Lower lobe of right lung (tissue), 2 donors: ENCODE measurements at places on chromosomes 11 and 22. TPM values are rescaled to one million over a fixed set of nuclear protein-coding genes. Genes with fewer than 3 reads are reported as not detected.

DNA sequence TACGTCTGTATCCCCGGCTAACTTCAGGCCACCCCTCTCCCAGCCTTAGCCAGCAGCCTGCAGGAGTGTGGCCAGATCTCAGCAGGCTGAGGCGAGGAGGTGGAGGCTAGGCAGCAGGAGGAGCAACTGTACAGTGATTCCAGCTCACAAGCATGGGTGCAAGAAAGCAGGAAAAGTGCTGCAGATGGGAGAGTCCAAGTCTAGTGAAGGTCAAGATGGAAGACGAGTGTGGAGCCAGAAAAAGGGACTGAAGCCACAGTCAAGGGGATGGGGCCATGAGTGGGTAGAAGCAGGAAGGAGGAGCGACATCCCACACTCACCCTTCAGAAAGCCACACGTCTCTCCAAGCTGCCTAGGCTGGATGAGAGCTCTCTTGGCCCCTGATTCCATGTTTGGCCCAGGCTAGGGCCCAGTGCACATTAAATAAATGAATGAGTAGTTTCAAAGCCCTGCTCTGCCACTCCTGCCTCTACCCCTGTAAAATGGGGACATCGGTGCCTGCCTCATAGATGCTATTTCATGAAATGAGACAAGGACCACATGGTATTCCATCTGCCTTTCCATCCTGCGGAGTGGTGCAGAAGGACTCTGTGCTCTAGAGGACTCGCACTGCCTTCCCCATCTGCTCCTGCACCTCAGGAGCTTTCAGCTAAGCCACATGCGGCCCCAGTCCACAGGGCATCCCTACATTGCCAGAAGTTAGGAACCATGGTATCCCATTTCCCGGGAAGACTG lies 2.9 kb downstream of the YDJC start:
- peaks cover 52% of the 10 kb centered on the region for H3K4me1 ChIP-seq
- H3K27me3 ChIP-seq = no peaks in the 10 kb centered on the region
- H3K4me3 ChIP-seq = no peak overlapping the region
- H3K27ac ChIP-seq = no peak overlapping the region

- H3K36me3 ChIP-seq = no peaks in the 10 kb centered on the region
- no peak overlapping the region for H3K4me3 ChIP-seq
- H3K4me1 ChIP-seq = peaks cover 8% of the 10 kb centered on the region
- peaks cover 23% of the 10 kb centered on the region for H3K27me3 ChIP-seq
These were observed 2.5 kb downstream of the MRGPRG start for GRCh38 chr11:3216027-3216525.

DNA sequence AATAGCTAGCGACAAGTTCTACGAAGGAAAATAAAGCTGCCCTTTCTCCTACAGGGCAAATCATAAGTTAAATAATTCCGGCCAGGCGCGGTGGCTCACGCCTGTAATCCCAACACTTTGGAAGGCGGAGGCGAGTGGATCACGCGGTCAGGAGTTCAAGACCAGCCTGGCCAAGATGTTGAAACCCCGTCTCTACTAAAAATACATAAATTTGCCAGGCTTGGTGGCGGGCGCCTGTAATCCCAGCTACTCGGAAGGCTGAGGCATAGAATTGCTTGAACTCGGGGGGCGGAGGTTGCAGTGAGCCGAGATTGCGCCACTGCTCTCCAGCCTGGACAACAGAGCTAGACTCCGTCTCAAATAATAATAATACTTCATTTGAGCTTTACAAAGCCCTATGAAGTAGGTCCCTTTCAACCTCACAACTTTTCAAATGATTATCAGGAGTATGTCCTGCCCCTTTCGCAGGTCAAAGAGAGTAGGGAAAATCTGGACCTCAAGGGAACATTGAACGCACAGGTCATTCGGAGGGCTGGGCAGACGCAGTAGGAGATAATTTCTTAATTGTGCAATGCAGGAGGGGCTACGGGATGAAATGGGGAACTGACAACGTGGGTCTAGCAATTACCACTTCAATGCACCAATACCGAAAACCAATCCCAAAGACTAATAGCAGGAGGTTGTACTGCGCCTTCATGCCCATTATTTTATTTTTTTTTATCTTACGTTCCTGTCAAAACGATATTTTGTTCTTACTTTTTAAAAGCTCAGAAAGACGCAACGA lies 590 bp downstream of the COMMD9 start:
- peak overlapping the region; percentile 83 for H3K27ac ChIP-seq
- DNase-seq = no peak
- no peaks in the 10 kb centered on the region for H3K27me3 ChIP-seq
- peaks cover 25% of the 10 kb centered on the region for H3K4me1 ChIP-seq
- peak overlapping the region; percentile 94 for H3K4me3 ChIP-seq

DNA sequence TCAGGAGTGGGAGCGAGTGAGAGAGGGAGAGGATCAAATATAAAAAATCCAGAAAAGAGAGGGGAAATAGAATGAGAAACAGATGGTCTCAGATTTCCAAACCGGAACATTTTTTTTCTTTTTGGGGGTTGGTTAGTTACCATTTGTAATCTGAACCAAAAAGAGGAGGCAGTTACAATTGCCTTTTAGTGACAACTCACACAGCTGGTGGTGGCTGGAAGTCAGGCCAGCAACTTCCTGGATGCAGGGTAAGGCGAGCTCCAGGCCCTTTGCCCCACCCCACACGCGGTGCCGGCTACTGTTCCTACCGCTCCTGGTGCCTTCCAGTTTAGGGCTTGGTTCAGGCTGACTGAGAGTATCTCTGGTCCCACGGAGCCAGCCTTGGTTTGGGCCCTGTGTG lies 21.0 kb upstream of the UBASH3B start:
- H3K4me1 ChIP-seq = no peaks in the 10 kb centered on the region
- H3K27ac ChIP-seq = no peak overlapping the region
- H3K4me3 ChIP-seq = no peak overlapping the region
- DNase-seq = peak; percentile 49

DNA sequence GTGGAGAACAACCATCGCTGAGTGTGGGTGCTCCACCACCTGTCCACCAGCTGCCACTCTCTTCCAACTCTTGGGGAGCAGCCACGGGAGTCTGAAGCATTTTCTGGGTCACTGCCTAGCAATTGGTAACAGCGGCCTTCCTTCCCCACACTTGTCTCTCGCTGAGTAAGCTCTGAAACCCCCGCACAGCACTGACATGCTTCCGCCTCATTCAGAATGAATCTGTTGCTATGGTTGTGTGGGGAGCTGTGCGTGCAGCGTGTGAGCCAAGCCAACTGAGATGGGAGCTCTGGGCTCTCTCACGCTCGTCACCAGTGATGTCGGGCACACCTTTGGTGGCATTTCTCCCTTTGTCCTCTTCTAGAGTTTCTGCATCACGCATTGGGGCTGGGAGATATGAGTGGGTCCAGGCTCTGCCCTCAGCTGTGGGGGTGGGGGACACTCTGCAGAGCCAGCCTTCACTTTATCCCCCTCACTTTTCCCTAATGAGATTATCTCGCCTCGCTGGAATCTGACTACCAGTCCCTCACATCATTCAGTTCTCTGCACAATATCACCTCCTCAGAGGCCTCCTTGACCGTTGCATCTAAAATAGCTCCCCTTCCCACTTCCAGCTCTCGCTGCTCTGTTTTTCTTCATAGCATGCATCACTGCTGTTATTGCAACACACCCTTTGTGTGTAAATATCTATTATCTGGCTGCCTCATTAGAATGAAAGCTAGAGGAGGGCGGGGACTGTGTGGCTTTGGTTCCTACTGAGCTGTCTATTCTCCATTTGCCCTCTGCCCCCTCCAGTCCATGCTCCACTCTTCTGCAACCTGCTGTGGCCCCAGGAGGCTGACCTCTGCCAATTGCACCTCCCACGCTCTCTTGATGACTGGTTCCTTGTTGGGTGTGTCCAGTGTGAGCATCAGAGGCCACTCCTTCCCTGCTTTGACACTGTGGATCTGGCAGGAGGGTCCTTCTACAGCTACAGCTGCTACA lies 569.9 kb upstream of the CADM1 start:
- no peaks in the 10 kb centered on the region for H3K27me3 ChIP-seq
- H3K4me1 ChIP-seq = peaks cover 10% of the 10 kb centered on the region
- no peak for DNase-seq
- H3K4me3 ChIP-seq = no peak overlapping the region
- H3K36me3 ChIP-seq = no peaks in the 10 kb centered on the region

GRCh38 chr11:12434325-12434654 lies 56.9 kb downstream of the PARVA start:
- peaks cover 43% of the 10 kb centered on the region for H3K4me1 ChIP-seq
- H3K36me3 ChIP-seq = no peaks in the 10 kb centered on the region
- DNase-seq = no peak
- peak overlapping the region; percentile 68 for H3K27ac ChIP-seq

- H3K4me3 ChIP-seq = peak overlapping the region; percentile 97
- H3K36me3 ChIP-seq = peaks cover 41% of the 10 kb centered on the region
- no peaks in the 10 kb centered on the region for H3K27me3 ChIP-seq
- H3K4me1 ChIP-seq = peaks cover 8% of the 10 kb centered on the region
- H3K27ac ChIP-seq = peak overlapping the region; percentile 92
- no peak for DNase-seq
These were observed 877 bp downstream of the ALG9 start for GRCh38 chr11:111870522-111870885.

DNA sequence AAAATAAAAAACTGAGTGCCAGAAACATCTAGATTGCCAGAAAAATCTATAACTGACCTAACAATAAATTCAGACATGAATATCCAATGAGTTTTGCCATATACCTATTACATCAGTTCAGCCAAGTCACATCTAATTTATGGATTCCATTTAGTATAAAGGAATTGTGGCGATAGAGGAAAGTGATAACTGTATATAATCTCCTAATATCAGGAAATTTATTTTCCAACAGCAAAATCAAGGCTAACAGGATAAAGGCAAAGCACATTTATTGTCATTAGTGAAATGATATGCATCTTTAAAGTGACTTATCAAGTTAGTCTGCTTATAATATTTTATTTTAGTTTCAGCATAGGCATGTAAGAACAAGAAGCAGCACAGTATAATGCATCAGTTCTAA lies 298.2 kb upstream of the PITPNB start:
- H3K27ac ChIP-seq = no peak overlapping the region
- H3K4me3 ChIP-seq = no peak overlapping the region
- H3K36me3 ChIP-seq = no peaks in the 10 kb centered on the region
- H3K4me1 ChIP-seq = no peaks in the 10 kb centered on the region
- DNase-seq = no peak

DNA sequence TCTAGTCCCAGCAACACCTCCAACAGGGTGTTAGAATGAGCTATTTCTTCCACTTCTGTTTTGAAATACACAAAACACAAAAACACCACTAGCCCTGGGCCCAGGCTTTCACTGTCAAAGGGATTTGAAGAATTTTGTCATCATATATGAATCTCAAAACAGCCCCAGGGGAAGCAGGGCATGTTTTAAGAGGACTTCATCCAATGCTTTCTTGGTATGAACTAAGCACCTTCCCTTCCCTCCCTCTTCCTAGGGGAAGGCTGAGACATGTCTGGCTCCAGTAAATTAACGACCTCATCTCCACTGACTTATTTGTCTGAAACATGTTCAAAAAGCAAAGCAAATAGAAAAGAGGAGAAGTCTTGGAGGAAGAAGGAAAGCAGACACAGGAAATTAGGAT lies 75.7 kb upstream of the INCENP start:
- H3K27me3 ChIP-seq = no peaks in the 10 kb centered on the region
- H3K27ac ChIP-seq = no peak overlapping the region
- no peaks in the 10 kb centered on the region for H3K4me1 ChIP-seq
- no peaks in the 10 kb centered on the region for H3K36me3 ChIP-seq
- no peak overlapping the region for H3K4me3 ChIP-seq

DNA sequence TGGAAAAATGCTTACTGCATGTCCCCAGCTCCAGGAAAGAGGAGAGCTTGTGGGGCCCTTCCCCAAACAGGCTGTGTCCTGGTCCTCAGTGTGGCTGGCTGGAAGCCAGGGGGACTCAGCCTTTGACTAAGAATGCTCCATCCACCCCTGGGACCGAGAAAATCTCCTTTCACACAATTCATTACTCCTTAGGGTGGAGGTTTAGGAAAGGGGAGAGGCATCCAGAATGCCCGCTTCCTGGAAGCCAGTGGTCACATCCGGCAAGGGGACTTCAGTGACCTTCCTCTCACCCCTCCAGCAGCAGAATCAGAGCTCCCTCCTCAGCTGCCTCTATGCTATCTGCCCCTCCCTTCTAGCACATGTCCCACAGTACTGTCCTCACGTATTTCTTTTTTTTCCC lies 21.9 kb downstream of the ATG16L2 start:
- peaks cover 47% of the 10 kb centered on the region for H3K4me1 ChIP-seq
- H3K4me3 ChIP-seq = no peak overlapping the region
- H3K27me3 ChIP-seq = no peaks in the 10 kb centered on the region
- peak; percentile 54 for DNase-seq
- peak overlapping the region; percentile 81 for H3K27ac ChIP-seq
- H3K36me3 ChIP-seq = peaks cover 39% of the 10 kb centered on the region

- no peaks in the 10 kb centered on the region for H3K36me3 ChIP-seq
- no peaks in the 10 kb centered on the region for H3K27me3 ChIP-seq
- H3K4me3 ChIP-seq = no peak overlapping the region
- DNase-seq = no peak
These were observed 74.1 kb upstream of the CEP126 start for GRCh38 chr11:101840704-101841103.

- no peaks in the 10 kb centered on the region for H3K27me3 ChIP-seq
- H3K4me3 ChIP-seq = no peak overlapping the region
- peak overlapping the region; percentile 4 for H3K27ac ChIP-seq
- peaks cover 69% of the 10 kb centered on the region for H3K36me3 ChIP-seq
- no peak for DNase-seq
- peaks cover 30% of the 10 kb centered on the region for H3K4me1 ChIP-seq
These were observed 61.1 kb downstream of the SPECC1L start for GRCh38 chr22:24331468-24332440.

Gene MSANTD4
- 19.6 TPM for total RNA-seq

Gene MS4A6A
- total RNA-seq = 176 TPM

Gene TRIM68
- 13.8 TPM for total RNA-seq

Gene OR52H1
- 0.35 TPM for total RNA-seq

Gene RIBC2
- total RNA-seq = 2.6 TPM

Gene KIF18A
- 2.4 TPM for total RNA-seq

Gene MUS81
- 52.8 TPM for total RNA-seq

Gene MYBPC3
- total RNA-seq = 0.86 TPM
